ENCODE measurements at places on chromosomes 5 and 9.

DNA sequence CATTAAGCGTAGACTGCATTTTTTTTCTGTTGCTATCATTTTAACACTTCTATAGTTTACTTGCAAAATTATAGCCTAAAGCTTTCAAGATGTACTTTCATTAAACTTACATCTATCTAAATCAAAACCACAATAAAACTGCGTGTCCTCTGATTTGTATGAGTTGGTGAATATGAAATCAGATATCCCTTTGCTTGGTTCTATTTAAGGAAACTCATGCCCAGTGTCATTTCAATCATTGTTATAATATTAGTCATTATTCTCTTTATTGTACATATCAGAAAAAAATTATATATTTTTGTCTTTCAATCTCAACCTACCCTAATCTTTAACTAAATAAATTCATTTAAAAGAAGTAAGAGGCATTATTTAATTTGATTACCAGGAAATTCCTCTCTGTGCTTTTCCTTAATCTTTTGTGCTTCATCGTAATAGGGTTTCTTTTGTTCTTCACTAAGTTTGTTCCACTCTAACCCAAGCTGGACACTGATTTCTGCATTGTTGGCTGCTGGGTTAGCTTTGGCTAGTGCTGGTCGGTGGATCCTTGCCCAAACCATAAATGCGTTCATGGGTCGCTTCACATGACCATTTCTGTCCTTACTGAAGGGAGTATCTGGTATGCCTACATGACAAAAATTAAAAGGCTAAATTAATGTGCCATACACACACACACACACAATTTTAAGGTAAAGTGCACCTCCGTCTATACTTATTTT, 3.8 kb downstream of the SOX30 start:
- DNase-seq, result no peak

- DNase-seq, result no peak
Observed at GRCh38 chr9:33223696-33224095, 16.3 kb upstream of the SPINK4 start.

GRCh38 chr5:65766175-65766574, 44.2 kb downstream of the NLN start:
- no peak for DNase-seq

DNA sequence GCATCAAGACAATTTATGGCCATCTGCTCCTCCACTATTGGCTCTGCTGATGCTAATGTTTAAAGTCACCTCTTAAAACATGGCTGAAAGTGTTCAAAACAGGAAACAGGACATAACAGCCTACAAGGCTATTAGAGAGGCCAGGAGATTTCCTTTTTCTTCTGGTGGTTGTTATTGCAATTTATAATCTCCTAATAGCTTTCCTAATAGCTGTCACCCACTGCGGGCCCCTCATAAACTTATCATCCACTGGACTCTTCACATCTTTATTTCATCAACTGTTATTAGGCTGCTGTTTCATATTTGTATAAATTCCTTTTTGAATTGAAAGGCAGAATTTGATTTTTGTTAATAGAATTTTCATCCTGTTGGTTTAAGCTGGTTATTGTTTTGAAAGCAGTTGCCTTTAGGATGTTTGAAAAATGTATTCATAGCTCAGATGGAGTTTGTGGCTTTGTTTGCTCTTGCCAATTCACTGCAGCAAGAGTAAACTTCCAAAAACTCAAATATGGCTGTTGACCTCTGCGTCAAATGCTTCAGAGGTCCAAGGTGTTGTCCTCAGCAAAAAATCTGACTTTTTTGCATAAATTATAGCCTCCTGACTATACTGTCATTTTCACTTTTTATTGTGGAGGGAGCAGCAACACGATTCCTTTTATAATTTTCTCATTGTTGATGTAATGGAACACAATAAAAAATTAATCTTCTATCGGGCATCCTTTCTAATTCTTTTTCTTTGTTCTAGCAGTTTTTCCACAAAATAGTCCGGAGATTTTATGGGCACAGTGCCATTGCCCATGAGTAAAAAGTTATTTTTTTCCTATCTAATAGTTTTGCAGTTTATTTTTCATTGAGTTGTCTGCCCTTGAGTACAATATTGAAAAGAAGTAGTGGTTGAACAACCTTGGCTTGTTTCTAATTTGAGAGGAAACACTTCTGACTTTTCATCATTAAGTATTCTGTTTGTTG, 69.3 kb downstream of the MAT2B start:
- no peak for DNase-seq

DNA sequence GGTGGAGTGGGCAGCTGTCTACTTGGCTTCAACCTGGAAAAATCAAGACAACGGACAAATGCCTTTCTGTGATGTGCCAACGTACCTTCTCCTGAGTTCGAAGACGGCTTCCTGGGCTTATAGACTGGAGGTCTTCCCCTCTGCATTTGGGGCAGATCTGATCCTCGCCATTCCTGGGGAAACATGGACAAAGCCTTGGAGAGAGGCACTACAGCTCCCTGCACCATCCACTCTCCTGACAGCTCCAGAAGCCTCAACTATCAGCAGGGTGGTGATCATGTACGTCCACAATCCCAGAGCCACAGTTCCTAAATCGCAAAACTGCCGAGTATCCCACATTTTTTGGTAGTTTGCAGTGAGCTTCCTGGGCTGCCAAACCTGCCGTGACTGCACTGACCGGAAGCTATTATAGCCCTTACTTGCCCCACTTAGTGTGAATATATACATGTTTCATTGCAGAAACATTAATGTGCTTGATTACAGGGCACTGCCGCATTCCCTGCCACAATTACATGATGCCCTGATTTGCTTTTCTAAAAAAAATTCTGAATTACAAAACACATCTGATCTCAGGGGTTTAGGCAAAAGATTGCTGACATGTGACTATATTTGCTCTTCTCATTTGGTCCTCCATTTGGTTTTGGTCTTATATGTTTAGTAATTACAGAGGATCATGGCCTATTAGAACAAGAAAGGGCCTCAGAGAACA, 2.8 kb downstream of the TRAF1 start:
- no peak for DNase-seq

- peak; percentile 14 for DNase-seq
Observed at GRCh38 chr9:32431940-32432555, 47.6 kb downstream of the ACO1 start.

DNA sequence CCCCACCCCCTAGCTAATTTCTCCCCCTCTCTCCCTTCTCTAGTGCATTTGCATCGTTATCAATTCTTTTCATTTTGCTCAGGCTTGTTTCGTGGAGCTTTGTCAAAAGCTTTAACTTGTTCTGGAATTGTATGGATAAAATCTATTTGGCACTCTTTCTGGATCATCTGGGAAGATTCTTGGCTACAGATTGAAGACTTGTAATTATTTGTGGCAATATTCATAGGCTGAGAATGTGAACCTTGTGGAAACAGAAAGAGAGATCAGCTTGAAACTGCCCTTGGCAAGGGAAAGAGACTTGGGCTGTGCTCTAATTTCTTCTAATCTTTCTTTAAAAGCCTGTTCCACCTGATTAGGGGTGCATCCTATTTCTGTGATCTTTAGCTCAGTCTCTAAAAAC, 340.6 kb upstream of the DAB2 start:
- DNase-seq, result no peak

GRCh38 chr9:132184124-132184523, 22.3 kb downstream of the NTNG2 start:
- DNase-seq, result no peak

GRCh38 chr5:150642567-150642927, 2.1 kb downstream of the SYNPO start:
- DNase-seq, result no peak

DNA sequence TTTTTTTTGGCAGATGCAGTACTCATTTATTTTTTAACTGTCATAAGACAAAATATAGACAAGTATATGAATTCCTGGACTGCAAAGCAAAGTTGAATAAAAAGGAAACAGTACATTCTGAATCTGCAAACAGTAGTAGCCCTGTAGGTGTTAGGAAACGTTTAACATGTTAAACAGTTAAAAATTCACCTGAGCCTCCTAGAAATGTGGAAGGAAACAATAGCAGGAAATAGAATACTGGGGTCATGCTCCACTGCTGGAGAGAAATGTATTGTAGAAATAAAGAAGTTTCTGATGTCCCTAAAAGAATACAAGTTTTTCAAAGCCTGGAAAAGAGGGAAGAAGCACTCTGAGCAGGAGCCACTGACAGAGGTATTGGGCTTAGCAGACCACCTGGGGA, 866.0 kb downstream of the PTPRD start:
- no peak for DNase-seq

DNA sequence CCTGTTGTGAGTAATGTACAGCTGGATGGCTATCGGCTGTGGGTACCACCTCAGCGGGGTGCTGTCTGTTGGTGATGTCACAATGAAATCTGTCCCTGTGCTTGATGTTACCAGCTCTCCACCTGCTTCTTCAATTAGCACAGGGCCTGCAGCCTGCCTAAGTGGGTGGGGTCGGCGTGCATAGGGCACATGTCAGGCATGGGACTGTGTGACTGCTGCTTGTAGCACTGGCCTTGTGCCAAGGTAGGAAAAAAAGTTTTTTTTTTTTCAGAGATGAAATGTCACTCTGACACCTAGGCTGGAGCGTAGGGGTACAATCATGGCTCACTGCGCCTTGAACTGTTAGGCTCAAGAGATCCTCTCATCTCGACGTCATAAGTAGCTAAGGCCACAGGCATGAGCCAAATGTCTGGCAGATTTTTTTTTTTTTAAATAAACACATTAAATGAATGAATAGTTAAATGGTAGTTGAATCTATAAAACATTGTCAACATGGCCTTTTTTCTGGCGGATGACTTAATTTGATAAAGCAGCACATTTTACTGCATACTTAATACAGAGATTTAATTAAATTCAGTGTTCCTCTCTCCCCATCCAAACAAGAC, 222.5 kb downstream of the NXNL2 start:
- DNase-seq, result no peak

DNA sequence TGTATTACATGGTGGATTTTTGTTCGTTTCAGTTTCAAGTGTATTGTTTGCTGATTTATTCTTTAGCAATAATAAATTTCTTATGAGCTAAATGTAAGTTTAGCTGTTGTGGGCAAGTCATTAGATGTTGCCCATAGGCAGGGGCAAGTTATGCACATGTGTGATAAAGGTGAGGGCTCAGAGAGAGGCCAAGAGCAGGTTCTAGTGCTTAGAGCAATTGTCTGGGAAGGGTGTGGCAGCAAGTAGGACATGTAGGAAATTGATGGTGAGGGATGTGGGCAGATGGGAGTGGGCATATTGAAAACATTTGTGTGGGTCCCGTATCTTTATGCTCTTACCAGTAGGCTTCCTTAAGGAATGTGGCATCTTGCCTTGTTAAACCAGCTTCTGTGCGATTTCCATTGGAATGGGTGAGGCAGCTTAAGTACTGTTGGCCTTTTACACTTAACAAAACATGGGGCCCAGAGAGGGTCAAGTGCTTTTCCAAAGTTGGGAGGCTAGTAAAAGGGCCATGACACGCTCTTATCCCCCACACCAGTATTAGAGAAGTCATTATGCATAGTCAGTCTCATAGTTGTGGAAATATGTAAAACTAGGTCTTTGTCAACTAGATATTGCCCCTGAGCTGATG, 60.6 kb downstream of the KDM4C start:
- no peak for DNase-seq

- no peak for DNase-seq
Observed at GRCh38 chr5:92860061-92860460, 721.0 kb downstream of the NR2F1-AS1 start.

GRCh38 chr5:14728459-14728938, 64.0 kb downstream of the OTULIN start:
- DNase-seq, result no peak

GRCh38 chr9:123997665-123998277, 13.8 kb upstream of the LHX2 start:
- no peak for DNase-seq

DNA sequence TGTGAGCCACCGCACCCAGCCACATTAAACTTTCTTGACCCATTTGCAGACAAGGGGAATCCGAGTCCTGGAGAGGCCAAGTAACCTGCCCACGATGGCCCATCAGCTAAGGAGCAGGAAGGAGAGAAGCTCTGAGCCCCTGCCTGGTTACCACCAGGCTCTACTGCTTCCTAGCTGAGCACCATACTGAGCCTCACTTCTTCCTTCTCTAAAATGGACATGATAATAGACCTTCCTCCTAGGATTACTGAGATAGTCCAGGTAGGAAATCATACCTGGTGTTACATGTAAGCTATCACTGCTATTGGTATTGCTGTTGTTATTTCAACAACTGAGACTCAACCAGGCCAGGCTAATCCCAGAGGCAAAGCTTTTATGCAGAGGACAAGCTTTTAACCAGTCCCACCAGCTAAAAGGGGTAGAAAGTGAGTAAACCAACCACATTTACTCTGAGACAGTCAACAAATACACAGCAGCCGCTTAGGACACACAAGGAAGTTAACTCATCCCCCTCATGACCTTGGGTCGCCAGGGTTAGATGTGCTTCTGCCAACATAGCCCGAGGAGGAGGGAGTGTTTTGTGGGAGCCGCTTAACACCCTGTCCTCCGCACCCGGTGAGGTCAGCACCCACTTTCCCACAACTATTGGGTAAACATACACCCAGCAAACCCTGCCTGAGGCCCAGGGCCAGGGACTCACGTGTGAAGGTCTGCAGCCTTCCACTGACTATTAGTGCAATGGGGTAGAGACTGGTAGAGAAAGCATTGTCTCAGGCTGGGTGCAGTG, 20.6 kb upstream of the PTGES start:
- DNase-seq, result no peak

DNA sequence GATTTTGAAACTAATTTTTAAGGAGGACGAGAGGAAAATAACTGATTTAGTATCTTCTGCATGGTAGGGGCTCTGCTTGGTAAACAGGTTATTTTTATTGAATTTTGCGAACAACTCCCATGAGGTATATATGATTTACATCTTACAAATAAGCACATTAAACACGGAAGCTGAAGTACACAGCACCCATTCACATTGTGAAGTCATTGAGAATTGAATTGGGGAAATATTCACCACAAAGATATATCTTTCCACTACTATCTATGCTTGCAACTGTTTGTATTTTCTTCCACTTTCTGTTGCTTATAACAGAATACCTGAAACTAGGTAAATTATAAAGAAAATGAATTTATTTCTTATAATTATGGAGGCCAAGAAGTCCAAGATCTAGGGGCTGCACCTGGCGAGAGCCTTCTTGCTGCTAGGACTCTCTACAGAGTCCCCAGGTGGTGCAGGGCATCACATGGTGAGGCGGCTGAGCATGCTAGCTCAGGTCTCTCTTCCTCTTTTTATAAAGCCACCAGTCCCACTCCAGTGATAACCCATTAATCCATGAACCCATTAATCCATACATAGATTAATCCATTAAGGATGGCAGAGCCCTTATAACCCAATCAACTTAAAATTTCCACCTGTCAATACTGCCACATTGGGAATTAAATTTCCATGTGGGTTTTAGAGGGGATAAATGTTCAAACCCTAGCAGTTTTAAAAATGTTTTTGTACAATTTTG, 79.0 kb upstream of the ZNF608 start:
- no peak for DNase-seq
